ENCODE measurements at places on chromosomes 16 and 17. TPM values are rescaled to one million over a fixed set of nuclear protein-coding genes. Genes with fewer than 3 reads are reported as not detected.

DNA sequence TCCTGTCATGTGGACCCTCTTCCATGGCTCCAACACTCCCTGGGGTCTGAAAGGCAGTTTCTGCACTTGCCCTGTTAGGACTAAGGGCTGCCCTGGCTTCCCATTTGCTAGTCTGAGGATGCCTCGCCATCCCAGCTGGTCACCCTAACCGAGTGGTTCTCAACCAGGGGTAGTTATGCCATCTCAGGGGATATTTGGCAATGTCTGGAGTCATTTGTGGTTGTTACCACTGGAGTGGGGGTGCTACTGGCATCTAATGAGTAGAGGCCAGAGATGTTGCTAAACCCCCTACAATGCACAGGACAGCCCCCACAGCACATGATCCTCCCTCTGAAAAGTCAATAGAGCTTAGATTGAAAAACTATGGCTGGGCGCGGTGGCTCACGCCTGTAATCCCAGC is 26.9 kb upstream of the CDH1 start:
- H3K4me3 ChIP-seq, result no peak overlapping the region
- no peak overlapping the region for H3K27ac ChIP-seq
- H3K36me3 ChIP-seq, result no peaks in the 10 kb centered on the region
- H3K27me3 ChIP-seq, result no peaks in the 10 kb centered on the region

The NPIPA7 gene
- 10.5 TPM for total RNA-seq

GRCh38 chr16:66842765-66843164 is 1.4 kb upstream of the CA7 start:
- no peak overlapping the region for H3K4me3 ChIP-seq
- no peak for DNase-seq
- H3K36me3 ChIP-seq, result no peaks in the 10 kb centered on the region
- no peak overlapping the region for H3K27ac ChIP-seq
- H3K27me3 ChIP-seq, result no peaks in the 10 kb centered on the region
- peaks cover 8% of the 10 kb centered on the region for H3K4me1 ChIP-seq

DNA sequence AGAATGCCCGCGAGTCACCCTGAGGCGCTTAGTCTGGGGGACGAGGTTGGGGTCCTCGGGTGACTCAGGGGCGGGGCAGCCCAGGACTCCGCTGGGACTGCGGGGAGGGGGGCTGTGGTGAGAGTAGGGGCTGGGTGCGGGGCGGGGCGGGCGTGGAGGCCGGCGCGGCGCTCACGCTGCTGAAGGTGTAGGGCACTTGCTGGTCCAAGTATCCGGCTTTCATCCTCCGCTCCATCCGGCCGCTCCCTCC is 832 bp downstream of the ETV4 start:
- peaks cover 12% of the 10 kb centered on the region for H3K27me3 ChIP-seq
- peak overlapping the region; percentile 21 for H3K4me3 ChIP-seq
- H3K36me3 ChIP-seq, result no peaks in the 10 kb centered on the region

DNA sequence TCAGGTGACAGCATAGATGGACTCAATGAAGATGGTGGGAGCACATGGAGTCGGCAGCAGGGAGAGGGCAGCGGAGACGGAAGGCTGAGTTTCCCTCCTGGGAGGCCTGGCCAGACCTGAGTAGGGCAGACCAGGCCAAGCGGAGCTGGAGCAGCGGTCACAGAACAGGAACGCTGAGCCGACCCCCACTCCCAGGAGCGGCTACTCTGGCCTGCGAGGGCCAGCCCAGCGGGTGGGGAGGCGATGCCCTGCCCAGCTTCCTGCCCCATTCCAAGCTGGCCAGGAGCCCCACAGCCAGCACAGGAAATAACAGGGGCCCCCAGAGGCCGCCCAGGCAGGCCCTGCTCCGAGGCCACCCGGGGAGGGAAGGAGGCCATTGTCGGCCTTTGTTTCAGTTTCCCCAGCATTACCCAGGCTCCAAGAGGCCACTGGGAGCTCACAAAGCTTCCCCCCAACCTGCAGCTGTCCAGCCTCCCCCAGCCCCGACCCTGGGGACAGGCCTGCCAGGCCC is 79.8 kb downstream of the ZNF423 start:
- no peaks in the 10 kb centered on the region for H3K36me3 ChIP-seq
- no peak overlapping the region for H3K4me3 ChIP-seq
- peak; percentile 71 for DNase-seq
- H3K27ac ChIP-seq, result peak overlapping the region; percentile 75
- no peaks in the 10 kb centered on the region for H3K27me3 ChIP-seq
- peaks cover 17% of the 10 kb centered on the region for H3K4me1 ChIP-seq

Measured in lung (tissue), 17 donors.